ENCODE measurements at places on chromosomes 5 and 9.

GRCh38 chr5:157575381-157576020 lies at the start of gene ADAM19:
TSS of gene ADAM19 (minus strand) at chr5:157575775. CDS start at chr5:157575696, 79 bp downstream.
- DNase-seq: peak; percentile 49

DNA sequence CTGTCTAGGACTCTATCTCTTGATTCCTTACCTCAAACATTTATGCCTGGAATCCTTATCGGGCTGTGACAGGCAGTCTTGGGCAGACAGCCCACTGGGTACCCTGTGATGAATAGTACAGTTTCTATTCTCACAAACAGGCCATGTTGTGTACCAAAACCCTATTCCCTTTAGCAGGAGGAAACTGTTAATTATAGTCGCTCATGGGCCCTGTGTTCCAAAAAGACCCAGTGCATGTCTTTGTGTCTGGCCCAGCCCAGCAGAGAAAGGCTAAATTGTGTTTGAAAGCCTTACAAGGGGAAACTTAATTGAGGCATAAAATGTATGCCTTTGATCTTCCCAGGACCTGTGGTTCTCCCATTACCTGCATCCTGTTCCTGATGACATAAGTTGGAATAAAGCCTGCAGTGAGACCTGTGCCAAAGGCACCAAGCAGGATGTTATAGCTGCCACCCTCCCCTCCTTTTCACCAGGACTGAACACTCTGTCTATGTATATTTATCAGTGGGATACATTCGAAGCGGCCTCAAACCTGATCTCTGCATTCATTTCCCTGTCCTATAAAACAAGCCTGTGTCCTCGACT lies 43.3 kb downstream of the TLR4 start:
- DNase-seq: no peak

- DNase-seq: no peak
Measured at GRCh38 chr5:14818931-14819790, 52.4 kb downstream of the ANKH start.

GRCh38 chr5:139817362-139817761 lies 21.8 kb downstream of the PSD2 start:
- no peak for DNase-seq

GRCh38 chr9:81028504-81028903 lies 660.8 kb downstream of the TLE1 start:
- no peak for DNase-seq

- no peak for DNase-seq
Measured at GRCh38 chr9:120344230-120344629, 235.7 kb downstream of the CDK5RAP2 start.

DNA sequence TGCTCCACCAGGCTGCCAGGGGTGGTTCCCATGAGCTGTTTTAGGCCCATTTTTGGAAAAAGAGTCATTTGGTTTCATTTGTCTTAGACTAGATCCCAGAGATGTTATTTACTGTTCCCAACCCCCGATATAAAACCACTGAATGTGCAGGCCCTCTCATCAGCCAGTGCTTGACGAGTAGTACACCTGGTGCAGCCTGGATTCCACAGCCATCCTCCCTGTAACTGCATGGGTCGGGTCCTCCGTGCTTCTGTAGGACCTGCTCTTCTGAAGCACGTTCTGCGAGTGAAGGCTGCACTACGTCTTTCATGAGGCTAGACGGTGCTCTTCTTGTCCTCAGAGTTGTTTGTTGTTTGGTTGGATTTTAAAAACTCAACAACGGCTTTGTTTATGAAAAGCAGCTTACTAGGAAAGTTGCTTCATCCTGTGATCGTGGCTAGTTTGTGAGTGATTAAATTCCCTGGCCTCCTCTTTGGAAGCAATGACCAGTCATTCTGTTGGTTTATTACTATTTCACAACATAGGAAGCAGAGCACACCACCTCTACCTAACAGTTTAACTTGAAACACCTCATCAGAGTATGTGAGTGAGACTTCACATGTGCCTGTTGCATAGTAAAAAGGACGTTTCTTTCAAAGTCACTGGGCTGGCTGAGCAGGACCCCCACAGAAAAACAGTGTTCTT lies 135.2 kb downstream of the AOPEP start:
- no peak for DNase-seq

- no peak for DNase-seq
Measured at GRCh38 chr9:414595-414994, 199.9 kb downstream of the DOCK8 start.

- no peak for DNase-seq
Measured at GRCh38 chr9:85185486-85186217, 516.1 kb downstream of the NTRK2 start.

GRCh38 chr5:23014825-23015224 lies 161.7 kb upstream of the CDH12 start:
- DNase-seq: no peak

DNA sequence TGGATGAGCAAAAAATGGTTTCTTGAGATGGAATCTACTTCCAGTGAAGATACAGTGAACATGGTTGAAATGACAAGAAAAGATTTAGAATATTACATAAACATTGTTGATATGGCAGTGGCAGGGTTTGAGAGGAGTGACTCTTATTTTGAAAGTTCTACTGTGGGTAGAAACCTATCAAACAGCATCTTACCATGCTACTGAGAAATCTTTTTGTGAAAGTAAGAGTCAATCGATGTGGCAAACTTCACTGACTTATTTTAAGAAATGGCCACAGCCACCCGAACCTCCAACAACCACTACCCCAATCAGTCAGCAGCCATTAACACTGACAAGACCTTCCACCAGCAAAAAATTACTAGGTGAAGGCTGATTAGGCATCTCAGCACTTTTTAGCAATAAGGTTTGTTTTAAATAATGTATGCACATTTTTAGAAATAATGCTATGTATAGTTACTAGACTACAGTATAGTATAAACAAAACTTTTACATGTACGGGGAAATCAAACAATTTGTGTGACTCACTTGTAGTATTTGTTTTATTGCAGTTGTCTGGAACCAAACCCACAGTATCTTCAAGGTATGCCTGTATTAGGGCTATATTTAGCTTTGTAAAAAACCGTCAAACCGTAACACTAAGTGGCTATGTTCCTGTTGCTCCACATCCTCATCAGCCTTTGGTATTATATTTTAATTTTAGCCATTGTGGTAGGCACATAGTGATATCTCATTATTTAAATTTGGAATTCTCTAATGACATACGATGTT lies 30.6 kb upstream of the ADAMTS6 start:
- no peak for DNase-seq

- DNase-seq: no peak
Measured at GRCh38 chr9:133165452-133165730, 1.7 kb upstream of the GBGT1 start.

- DNase-seq: no peak
Measured at GRCh38 chr9:107390778-107391177, 98.8 kb downstream of the KLF4 start.

DNA sequence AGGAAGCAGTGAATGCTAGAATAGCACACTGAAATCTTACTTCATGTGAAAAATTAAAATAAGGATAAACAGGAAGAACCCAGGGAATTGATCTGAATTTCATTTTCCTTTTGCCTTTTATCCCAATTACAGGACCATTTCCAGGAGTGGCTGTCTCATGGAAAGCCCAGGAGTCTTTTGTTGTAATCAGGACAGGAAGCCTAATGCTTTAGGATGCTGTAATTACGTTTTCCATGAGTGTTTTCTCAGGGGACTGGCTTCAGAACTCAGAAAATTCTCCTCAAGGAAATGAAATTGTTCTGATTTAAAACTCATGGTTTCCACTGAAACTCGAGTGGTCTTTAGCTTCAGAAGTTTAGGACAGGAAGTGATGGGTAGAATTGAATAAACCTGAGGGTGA lies 56.6 kb upstream of the CAMK4 start:
- no peak for DNase-seq

- DNase-seq: no peak
Measured at GRCh38 chr9:131480258-131480657, 22.5 kb upstream of the POMT1 start.

DNA sequence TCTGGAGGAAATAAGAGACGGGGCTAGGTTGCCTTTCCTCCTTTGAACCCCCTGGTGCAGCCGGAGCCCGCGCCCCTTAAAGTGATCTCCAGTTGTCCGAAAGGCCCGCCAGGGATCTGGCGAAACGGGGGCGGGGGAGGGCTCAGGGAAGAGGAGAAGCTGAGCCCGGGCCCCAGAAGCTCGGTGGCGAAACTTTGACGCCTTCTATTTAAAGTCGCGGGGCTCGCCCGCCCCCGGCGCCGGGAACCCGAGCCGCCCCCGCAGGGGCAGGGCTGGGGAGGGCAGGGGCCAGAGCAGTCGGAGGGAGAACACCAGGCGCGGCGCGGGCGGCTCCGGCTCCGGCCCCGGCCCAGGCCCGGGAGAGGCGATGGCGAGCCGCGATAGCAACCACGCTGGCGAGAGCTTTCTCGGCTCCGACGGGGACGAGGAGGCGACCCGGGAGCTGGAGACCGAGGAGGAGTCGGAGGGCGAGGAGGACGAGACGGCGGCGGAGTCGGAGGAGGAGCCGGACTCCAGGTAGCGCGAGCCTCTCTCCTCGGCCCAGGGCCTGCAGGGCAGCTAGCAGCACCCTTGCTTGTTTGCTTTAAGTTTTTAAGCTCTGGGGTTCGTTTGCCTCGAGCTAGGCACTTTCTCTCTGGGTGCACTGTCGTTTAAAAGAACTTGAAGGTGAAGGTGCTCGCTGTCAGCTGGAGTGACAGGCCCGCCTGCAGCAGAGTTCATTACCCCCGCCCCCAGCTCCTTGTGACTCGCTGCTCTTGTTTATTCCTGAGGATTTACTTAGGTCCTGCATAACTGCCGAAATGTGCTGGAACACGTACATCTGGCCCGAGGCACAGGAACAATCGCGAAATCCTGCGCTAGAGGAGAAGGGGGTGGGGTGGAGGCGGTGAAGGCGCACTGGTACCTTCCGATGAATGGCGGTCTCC lies at the start of gene CMYA5:
Gene CMYA5, plus strand, starts transcription at position 296 of the 926 bp plus-strand sequence. Its CDS starts 72 bp downstream, at position 368.
- DNase-seq: no peak

DNA sequence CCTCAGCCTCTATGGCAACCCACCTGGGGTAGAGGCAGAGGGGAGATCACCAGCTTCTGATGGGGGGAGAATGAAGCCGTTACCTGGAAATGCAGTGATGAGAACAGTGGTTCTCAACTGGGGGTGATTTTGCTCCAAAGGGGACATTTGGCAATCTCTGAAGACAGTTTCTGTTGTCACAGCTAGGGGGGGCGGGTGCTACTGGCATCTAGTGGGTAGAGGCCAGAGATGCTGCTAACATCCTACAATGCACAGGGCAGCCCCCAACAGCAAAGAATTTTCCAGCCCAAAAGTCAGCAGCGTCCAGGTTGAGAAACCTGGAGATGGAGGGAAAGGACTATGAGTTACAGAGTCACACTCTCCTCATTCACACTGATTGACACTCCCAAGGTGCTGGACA lies 84.5 kb downstream of the FGF1 start:
- DNase-seq: no peak

GRCh38 chr5:142323480-142324135 lies 1.2 kb downstream of the SPRY4 start:
- no peak for DNase-seq

DNA sequence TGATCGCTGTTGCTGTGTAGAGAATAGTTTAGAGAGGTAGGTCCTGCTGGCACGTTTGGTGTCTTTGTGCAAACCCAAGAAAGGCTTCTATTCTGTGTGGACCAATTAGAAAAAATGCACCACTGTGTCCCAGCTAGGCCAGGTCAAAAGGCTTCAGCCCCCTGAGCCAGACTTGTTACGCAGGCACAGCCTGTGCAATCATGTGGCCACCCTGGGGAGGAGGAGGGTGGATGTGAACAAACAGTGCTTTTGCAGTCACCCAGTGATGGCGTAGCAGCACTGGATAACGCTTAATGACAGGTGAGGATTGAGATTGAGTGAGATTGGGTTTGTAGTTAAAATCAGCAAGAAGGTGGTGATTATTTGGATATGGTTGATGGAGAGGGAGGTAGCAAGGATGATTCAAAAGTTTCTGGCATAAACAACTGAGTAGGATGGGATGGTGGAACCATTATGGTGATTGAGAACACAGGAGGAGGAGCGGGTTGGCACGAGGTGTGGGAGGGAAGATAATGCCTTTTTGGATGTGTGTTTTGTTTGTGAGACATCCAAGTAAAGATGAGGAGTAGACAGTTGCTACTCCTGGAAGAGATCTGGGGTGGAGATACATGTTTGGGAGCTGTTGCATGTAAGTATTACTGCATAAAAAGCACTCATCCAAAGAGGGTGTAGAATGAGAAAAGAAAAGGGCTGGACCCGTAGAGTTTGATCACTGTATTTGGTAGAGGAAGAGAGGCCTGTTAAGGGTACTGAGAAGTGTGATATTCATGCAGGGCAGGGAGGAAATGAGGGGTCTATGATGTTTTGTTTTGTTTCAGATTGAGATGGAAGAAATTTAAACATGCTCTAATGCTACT lies 6.7 kb downstream of the GCNT1 start:
- DNase-seq: no peak

GRCh38 chr9:88180081-88180765 lies 41.9 kb upstream of the SPATA31C2 start:
- DNase-seq: no peak

- DNase-seq: no peak
Measured at GRCh38 chr9:91577633-91578061, 154.0 kb upstream of the NFIL3 start.

GRCh38 chr5:11909471-11909870 lies 5.2 kb upstream of the CTNND2 start:
- DNase-seq: no peak

GRCh38 chr5:176638437-176638836 lies 8.0 kb downstream of the EIF4E1B start:
- no peak for DNase-seq

GRCh38 chr5:1294835-1295649 lies at the start of gene TERT:
TSS of gene TERT (minus strand) at chr5:1295068. CDS start at chr5:1294989, 79 bp downstream.
- no peak for DNase-seq

DNA sequence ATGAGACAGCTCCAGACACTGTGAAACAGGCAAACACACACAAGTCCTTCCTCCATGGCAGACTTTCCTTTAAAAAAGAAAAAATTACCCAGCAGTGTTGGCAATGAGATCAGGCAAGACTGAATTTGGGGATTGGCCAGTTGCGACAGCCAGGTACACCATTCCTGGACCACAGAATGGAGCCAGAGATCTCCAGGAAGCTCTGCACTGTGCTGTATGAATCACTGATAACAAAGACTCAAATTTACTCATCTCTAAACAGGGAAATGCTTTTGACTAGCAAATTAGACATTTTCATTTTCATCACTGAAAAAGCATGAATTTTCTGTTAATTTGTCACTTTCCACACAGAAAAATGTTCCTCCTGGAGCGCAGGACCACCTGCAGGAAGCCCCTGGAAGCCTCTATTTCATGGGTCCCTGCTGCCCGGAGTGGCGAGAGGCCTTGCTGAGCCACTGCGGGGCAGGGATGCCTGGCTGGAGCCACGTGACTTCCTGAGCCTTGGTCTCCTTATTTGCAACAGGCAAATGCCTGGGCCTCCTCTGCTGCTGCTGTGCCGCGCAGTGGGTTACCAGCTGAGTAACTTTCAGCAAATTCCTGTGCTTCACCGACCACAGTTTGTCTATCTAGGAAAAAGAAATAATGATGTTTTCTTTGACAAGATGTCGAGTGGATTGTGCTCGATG lies 185.9 kb upstream of the ZNF618 start:
- DNase-seq: no peak
